ENCODE measurements at places on chromosomes 2 and 18.
A peak's percentile ranks its signal among the peaks of the same experiment; 100 is the strongest.

- DNase-seq: peak; percentile 49
Measured at GRCh38 chr2:179264368-179265081, at the start of gene SESTD1. TSS of gene SESTD1 (minus strand) at chr2:179264832. CDS start at chr2:179191841, 72,991 bp downstream.

DNA sequence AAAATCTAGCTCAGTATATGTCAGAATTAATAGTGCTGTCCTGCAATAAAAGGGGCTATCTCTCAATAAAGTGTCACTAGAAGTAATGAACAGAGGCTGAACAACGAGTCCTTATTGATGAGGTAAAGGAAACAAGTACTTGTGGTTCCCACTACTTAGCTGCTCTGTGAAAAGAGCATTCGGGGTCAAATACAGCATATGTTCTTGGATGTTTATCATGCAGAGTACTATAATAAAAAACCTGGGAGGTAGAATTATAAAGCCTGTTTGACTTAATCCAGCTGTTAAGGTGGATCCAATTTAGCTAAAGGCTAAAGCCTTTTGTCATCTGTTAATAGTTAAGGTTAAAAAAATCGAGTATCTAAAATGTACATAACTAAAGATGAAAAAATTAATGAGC, 32.4 kb downstream of the SLC35F5 start:
- DNase-seq: no peak

DNA sequence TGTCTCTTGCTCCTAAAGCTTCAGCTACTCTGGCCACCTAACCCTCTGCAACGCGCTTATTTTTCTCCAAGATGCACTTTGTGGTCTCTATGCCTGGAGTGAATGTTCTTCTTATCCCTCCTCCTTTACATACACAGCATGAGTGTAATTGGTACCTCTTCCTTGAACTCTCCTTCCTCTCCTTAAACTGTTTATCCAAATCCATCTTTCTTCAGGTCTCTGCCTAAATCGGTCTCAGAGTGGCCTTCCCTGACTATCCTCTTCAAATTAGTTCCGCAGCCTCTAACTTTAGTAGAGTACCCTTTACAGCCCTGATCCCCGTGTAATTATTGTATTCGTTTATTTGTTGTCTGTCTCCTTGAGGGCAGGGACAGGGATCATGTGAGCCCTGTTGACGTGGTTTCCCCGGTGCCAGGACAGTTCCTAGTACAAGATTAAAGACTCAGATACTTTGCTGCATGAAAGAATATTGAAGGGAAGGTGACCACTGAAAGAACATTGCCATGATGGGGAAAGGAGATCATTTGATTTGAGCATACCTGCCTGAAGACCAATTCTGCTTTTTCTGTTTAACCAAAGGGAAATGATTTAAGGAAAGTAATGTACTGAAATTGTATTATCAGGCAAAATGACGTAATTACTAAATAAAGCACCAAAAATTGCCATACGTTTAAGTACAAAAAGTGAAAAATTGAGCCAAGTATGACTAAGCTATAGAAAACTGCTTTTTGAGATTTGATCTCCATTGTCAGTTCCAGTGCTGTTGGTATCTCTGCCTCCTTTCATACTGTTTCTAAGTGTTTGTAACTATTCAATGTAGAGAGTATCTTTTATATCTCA, 1.2 kb downstream of the CNOT9 start:
- DNase-seq: peak; percentile 57

- DNase-seq: no peak
Measured at GRCh38 chr2:88666576-88666975, 24.9 kb upstream of the RPIA start.

DNA sequence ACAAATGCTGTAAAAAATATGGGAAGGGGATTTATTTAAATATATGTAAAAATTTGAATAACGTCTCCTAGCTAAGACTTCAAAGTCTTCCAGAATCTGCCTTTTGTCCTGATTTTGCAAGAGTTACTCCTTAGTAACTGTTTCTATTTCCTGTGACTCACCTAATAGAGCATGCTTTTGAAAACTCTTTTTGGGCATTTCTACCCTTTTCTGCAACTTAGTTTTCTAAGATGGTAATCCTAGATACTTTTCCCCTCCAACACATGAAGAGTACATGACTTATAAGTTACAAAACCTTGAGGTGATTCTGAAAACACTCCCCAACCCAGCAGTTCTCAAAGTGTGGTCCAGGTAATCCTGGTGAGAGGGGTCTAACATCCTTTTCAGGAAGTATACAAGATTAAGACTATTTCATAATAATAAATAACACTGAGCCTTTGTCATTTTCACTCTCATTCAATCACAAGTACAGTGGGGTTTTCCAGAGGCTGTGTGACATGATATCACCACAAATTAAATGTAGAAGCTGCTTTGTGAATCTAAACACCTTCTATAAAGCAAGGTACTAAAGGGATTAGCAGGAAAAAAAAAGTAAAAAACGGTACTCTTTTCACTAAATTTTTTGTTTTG, 31.9 kb downstream of the PPP4R3B start:
- DNase-seq: peak; percentile 78

- DNase-seq: no peak
Measured at GRCh38 chr2:64970495-64970894, 18.7 kb upstream of the SLC1A4 start.

GRCh38 chr2:68745006-68745405, 10.4 kb downstream of the ARHGAP25 start:
- no peak for DNase-seq

DNA sequence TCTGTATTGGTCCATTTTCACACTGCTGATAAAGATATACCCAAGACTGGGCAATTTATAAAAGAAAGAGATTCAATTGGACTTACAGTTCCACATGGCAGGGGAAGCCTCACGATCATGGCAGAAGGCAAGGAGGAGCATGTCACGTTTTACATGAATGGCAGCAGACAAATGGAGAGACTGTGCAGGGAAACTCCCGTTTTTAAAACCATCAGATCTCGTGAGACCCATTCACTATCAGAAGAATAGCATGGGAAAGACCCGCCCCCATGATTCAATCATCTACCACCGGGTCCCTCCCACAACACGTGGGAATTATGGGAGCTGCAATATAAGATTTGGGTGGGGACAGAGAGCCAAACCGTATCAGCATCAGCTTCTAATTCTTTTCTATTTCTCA, 217.0 kb downstream of the ANAPC1 start:
- DNase-seq: no peak

DNA sequence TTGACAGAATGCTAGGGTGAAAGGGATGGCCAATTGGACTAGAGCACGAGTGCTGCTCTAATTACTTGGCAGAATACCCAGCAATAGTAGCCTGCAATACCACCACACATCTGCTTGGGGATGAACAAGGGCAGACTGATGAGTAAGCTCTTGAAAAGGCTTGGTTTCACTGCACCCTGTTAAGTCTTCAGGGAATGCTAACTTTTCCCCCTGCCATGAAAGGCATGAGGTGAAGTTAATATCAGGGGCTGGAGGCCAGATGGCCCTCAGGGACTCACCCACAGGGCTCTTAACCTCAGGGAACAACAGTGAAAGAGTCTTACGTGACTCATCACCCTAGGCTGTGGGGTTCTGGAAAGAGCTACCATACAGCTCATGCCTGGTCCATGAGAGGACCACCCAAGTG, 51.7 kb upstream of the MYL1 start:
- no peak for DNase-seq

DNA sequence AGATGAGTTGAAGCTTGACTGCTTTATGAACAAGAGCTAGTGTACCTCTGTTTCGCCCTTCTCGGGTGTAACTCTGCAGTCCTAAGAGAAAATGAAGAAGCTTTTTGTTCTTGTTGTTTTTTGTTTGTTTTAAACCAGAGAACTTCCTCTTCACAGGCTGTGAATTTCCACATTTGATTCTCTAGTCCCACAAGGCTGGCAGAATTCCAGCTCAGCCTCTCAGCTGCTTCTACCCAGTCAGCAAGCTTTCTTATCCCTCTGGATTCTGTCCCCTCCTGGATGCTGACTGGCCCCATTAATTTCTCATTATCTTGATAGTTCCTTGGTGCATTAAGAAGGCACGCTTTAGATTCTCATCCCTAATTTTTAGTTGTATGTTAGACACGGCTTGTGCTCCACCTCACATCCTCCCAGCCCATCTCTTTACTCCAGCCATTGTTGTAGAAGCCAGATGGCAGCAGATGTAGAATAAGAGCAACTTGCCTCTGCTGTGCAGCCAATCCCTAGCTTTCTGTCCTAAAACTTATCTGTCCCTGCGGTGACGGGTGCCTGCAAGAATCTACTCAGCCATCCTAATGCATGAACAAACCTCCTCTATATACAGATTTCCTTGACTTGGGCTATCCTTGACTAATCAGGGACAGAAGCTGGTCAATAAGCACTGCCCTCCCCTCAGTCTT, 12.3 kb upstream of the RESP18 start:
- DNase-seq: no peak

GRCh38 chr2:25920786-25921415, 42.6 kb upstream of the ASXL2 start:
- no peak for DNase-seq

GRCh38 chr2:109194620-109194937, 65.6 kb downstream of the SH3RF3 start:
- DNase-seq: no peak

- no peak for DNase-seq
Measured at GRCh38 chr2:80621656-80622055, 317.1 kb upstream of the LRRTM1 start.

GRCh38 chr2:174662459-174662858, 64.9 kb upstream of the WIPF1 start:
- peak; percentile 75 for DNase-seq

DNA sequence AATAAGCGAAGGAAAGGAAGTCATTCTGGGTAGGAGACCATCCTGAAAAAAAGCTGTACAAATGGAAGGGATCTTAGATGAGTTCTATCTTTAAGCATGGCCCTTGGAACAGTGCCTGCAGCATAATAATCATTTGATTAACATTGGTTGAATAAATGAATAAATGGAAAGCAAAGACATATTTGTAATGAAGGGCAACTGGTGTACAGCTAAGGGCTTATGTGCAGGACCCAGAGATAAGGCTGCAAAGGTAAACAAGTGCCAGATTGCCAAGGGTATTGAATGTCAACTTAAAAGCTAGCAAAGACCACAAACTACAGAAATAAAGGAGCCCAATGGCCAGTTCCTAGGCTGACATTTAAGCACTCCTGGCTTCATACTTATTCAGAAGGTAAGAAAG, 19.4 kb downstream of the IMMT start:
- no peak for DNase-seq

DNA sequence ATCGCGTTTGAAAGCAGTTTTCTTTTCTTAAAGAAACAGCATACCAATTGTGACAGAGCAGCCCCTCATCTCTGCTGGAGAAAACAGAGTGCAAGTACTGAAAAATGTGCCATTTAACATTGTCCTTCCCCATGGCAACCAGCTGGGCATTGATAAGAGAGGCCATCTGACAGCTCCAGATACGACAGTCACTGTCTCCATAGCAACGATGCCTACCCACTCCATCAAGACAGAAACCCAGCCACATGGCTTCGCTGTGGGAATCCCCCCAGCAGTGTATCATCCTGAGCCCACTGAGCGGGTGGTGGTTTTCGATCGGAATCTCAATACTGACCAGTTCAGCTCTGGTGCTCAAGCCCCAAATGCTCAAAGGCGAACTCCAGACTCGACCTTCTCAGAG, 9.5 kb downstream of the GRHL1 start:
- no peak for DNase-seq

DNA sequence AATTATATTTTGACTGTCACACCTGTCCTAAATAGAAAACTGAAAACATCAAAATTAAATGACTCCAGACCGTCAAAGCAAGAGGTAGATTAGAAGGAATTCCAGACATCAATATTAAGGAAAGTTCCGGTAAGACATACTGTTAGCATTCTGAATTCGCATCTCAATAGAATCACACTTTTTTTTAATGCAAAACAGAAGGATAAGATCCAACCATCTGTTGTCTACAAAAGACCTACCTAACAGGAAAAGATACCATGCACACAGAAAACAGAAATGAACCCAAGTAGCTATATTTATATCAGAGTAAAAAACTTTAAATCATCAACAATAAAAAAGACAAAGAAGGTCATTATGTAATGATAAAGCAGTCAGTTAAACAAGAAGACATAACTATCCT, 145.0 kb downstream of the TMX3 start:
- no peak for DNase-seq

- DNase-seq: peak; percentile 35
Measured at GRCh38 chr2:14635391-14635871, 2.9 kb downstream of the LRATD1 start.

DNA sequence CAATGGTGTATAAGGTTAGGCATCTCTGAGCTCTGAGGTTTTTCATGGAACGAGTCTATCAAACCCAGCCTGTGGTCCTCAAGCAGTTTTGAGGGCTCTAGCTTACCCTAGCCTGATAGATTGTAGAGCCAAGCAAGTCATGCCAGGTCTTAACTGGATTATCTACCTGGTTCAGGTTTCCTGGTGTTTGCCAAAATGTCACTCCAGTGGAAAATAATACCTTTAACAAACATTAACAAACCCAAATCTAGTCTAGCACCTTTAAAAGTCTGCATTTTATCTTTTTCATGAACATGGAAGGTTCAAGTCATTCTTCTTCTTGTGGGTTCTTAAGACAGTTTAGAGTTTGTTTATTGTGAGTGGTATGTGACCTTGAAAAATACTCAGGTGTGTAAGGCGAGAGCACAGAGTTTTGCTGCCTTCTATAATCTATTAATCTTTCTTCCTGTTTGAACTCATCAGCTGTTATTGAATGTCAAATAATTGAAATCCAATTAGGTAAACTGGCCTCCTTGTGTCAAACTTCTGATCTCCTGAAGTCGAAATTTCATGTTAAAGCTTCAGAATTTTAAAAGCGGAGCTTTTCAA, 13.4 kb upstream of the ADGRF3 start:
- DNase-seq: no peak

DNA sequence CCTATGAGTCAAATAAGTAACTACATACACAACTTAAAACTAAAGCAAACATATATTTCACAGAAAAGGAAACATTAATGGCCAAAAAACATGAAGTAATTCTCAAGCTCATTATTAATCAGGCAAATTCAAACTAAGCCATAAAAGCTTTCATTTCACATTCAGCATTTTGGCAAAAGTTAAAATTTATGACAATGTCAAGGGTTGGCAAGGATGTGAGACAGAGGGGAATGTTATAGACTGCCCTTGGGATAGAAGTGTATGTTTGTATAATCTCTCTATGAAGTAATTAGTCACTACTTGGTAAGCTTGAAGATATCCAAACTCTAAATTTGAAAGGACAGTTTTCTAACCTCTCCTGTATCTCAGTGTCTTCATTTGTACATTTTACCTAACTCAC, 539.4 kb downstream of the RIT2 start:
- no peak for DNase-seq

- no peak for DNase-seq
Measured at GRCh38 chr2:7665880-7666279, 748.7 kb downstream of the RNF144A start.

Data from fibroblast of gingiva (primary cell).